ENCODE measurements at places on chromosomes 1 and 21.
A peak's percentile ranks its signal among the peaks of the same experiment; 100 is the strongest.

DNA sequence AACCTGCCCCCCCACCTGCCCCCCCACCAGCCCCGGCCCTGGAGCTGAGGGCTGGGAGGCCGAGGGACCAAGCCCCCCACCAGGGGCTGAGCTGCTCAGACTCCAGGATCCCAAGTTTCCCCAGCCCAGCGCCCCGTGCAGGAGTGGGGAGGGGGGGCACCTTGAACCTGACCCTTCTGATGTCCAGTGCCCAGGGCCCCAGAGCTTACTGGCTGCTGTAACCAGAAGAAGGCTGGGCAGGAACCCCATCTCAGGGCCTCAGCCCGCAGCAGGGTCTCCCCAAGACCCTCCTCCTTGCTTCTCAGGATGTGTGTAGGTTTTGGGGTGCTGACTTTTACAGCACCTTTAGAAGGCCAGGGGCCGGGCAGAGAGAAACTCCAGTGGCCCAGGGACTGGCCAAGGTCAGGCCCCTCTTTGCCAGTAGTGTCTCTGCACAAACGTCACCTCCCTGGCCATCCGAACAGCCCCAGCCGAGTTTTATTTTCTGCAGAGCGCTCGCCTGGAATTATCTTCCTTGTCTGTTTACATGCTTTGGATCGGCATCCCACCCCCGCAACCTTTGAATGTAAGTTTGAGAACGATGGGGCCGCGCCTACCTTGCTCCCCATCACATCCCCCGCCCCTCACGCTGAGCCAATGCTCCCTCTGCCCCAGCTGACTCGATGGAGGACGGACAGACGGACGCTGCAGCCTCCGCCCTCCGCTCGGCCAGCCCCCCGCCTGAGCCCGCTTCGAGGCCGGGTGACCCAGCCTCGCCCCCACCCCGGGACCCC lies 70.1 kb upstream of the CASZ1 start:
- peak; percentile 51 for DNase-seq

DNA sequence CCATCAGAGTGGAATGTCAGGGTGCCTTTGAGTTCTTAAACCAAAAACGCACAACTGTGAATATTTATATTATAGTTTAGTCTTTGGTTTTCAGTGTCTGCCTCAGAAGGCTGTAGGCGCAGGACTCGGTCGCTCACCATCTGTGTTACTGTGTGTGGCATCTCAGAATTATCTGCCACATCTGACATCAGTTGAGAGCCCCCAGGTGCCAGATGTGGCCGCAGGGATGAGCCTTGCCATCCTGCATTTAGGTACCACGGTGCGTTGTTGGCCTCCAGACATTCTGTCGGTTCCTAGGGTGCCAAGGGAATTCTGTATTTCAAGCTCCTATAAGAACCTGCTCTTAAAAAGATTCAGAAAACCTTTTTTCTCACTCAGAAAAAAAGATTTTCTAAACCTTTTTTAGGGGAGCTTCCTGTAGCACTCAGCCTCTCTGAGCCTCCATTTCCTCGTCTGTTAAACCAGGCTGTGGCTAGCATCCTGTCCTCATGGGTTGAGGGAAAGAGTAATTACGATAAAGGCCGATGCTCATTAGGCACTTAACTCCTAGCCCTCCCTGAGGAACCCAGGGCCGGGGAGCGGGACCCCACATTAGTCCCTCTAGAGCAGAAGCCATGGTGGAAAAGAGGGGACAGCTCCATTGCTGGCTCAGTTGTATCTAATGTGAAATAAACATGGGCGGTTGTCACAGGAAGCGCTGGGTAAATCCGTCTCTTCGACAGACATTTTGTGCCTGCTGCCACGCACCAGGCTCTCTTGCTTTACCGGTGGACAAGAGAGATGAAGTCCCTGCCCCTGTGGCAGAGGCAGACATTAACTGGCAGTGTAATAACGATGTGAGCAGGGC lies 70.2 kb upstream of the MORC3 start:
- DNase-seq = no peak

DNA sequence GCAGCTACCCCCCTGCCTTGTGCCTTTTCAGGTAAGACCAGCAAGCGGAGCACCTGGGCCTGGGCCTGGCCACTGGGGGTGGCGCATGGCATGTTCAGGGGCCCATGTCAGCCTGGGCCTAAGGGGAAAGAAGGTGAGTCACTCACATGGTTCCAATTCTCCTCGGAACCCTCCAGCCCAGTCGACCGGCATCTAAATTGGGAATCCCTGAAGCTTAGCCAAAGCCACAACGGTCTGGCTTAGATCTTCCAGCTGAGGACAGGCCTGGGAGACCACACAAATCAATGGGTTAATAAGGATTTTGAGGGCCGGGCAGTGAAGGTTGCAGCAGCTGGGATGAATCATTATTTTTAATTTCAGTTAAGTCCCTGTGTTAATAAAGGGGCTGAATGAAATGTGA lies 145.1 kb upstream of the SMYD2 start:
- DNase-seq = no peak

GRCh38 chr1:38846210-38846609 lies 13.4 kb downstream of the RRAGC start:
- no peak for DNase-seq
